ENCODE measurements at places on chromosomes 12 and 14.

DNA sequence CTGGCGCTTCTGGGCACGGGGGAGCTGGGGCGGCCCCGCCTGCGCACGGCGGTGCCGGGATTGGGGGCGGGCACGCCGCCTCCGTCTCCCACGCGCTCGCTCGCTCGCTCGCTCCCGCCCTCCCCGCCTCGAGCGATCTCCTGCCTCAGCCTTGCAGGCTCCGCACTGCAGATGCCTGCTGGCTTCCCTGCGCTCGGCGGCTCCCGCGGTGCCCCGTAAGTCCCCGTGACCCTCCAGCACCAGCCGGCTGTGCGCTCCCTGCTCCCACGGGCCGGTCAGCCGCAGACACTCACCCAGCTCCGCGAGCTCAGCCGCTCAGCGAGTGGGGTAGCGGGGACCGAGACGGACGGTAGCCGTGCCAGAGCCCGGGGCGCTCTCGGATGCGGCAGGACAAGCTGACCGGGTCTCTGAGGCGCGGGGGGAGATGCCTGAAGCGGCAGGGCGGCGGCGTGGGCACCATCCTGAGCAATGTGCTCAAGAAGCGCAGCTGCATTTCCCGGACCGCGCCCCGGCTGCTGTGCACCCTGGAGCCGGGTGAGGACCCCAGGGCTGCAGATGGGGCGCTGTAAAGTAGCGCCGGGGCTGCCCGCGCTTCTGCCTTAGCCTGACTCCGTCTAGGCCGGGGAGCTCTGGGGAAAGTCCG lies at the start of gene TBC1D30:
Gene TBC1D30, plus strand, starts transcription at position 148 of the 643 bp plus-strand sequence. Its CDS starts 233 bp downstream, at position 381.
- DNase-seq = peak; percentile 39

GRCh38 chr12:114703060-114703493 lies 19.1 kb upstream of the TBX3 start:
- no peak for DNase-seq

GRCh38 chr14:101189962-101190560 lies 286.5 kb upstream of the RTL1 start:
- DNase-seq = no peak

DNA sequence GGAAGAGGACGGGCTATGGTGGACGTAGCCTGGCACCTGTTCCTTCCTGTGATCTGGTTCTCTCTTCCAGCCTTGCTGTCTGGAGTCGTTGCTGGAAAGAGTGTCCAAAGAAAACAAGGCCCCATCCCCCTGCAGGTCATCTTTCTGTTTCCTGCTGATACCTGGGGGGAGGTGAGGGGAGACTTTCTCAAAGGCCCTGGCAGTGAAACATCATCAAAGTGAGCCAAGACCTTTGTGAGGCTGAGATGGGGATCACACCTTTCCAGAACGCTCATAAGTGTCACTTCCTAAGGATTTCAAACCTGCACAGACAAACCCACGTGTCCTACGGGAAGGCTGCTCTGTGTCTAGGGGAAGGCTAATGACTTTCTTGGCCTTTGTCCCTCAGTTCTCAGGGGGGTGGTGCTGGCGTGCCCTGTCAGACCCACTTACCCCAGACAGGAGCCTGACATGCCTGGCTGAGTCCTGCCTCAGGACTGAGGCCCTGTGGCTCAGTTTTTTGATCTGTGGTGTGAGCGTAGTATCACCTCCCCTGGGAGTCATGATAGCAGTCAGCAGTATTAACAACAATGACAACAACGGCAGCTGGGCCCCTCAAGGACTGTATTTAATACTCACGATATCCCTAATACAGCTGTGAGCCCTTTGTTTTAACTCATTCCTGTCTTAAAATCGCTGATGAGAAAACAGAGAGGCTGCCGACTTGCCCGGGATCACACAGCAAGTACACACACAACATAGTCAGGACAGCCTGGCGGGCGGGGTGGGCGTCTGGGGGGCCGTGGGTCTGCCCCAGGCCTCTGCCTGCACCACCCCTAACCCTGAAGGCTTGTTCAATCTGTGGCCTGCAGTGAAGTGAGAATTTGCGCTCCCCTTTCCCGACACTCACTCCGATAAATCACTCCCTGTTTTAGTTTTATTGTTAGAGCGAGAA lies 235.2 kb downstream of the SLC41A2 start:
- DNase-seq = peak; percentile 93

DNA sequence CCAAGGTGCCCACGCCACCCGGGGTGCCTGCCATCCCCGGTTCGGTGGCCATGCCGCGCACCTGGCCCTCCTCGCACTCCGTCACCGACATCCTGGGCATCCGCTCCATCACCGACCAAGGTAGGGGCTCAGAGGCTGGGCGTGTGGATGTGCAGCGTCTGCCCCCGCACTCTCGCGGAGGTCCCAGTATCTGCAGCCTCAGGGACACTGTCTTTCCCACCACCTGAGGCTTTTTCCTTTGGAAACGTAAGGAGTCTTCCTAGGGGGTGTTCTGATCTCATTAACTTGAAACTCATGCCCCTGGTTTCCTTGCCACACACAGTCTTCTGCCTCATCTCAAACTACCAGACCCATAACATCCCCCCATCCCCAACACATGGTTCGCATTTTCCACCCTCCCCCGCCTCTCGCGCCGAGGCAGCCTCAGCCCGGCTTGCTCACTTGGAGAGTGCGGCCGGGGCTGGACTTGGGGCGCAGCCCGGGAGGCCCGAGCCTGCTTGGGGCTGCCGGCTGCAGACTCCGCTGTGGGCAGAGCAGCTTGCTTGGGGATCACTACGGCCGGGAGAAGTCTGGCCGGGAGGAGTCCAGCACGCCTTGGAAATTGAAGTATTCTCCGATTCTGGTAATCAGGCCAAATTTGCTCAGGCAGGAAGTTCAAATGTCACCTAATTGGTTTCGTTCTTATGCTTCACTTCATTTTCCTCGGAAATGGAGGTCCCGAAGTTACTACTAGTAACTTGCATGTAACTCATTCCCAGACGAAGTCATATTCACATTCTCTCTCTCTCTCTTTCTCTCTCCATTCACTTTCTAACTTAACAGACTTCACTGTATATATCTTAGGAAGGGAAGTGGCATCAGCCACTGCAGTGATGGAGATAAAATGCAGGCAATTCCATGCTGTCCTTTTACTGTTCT lies 2.0 kb downstream of the PAX9 start:
- DNase-seq = no peak

DNA sequence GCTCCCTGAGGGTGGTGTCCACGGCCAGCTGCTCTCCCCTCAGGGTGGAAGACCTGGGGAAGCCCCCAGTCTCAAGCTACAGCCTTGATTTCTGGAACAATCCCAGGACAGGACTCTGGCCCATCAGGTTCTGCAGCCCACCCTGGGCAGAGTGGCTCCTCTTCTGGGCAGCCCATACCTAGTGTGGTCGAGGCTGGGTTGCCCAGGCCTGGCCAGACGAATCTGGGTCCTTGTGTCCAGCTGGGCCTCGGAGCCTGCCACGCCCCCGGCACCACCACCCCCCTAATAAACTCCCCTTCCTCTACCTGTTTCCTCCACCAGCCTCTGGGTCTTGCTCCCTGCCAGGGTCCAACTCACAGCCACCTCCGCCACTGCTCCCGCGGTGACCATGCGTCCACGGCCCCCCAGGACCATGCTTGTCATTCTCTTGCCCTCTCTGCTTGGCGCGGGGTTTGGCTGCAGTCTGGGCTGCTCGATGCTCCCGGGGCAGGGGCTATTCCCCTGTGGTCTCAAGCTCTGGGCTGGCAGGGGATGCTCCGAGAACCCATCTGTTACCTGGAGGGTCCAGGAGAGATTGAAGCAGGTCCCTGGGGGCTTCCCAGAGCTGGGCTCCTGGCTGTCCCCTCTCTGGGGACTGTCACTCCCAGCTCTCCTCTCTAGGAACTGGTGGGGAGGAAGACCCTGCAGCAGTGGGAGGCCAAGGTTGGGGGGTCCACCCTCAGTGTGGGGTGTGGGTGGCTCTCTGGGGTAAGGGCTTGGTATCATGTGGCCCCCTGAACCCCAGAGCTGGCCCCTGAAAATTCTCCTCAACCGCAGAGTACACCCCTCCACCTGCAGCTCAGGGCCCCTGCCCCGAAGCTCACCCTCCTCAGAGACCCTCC lies 8.7 kb upstream of the GPR132 start:
- no peak for DNase-seq

- no peak for DNase-seq
Measured at GRCh38 chr14:34766606-34767005, 52.2 kb upstream of the CFL2 start.

- no peak for DNase-seq
Measured at GRCh38 chr12:273382-273781, 10.7 kb upstream of the SLC6A13 start.

DNA sequence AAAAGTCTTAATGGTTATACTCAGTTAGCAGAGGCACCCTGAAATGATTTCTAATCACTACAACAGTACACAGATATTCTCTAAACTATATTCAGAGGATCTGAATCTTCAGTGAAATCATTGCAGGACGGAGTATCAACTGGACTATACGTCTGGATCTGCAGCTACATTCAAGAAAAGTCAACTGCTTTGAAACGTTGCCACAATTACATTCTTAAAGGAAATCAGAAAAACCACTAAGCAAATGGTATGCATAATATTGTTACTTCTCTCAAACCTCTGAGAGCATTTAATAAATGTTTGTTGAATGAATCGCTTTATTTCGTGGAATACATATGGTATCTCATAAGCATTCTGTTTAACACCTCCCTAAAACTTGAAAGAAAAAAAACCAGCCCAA lies 67.4 kb downstream of the MED13L start:
- no peak for DNase-seq

- no peak for DNase-seq
Measured at GRCh38 chr12:50187084-50187900, 20.1 kb upstream of the CERS5 start.

- DNase-seq = peak; percentile 83
Measured at GRCh38 chr12:116687888-116688287, 50.0 kb downstream of the SPRING1 start.

DNA sequence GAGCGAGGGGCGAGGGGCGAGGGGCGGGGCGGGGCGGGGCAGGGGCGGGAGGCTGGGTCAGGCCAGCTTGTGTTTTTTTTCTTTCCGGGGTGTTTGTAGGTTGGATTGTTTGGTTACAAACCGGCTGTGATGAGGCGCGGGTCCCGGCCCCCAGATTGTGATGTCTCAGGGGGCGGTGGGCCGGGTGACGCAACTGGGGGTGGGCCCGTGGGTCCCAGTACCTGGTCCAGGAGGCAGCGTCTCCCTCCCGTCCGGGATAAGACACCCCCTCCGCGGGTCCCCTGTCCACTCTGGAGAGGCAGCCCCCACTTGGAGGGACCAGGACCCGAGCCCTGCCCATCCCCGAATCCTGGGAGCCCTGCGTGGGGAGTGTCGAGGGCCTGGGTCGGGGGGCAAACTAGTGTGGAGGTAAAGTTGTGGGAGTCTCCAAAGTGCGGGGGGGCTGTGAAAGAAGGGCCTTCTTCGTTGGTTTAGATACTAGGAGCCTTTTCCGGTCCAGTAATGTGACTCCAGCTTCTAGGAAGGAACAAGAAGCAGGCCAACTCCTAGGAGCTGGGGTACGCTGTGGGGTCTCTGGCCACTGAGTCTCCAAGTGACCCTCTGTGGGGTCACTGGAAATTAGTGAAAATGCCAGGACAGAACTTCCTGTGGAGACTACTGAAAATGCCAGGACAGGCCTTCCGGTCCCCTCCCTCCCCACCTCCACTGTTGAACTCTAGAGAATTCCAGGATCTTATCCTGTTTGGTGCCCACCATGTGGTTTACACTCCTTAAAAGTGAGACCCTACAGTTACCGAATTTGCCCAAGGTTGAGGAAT lies 579 bp upstream of the CLMN start:
- no peak for DNase-seq

DNA sequence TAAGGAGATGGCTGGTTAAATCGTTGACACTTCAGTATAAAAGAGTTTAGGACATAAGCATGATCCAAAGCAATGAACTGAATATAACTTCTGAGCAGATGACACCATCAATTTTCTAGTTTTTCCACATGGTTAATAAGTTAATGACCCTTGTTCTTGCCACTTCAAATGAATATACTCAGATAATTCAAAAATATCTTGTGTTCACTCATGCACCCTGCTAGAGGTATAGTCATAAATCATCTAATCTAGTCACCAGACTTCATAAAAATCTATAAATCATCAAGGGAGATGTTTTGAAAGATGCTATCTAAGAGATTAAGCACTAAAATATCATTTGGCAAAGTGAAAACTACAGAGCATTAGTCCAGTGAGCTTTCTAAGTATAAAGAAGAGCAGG lies 131.9 kb downstream of the MDGA2 start:
- DNase-seq = no peak

DNA sequence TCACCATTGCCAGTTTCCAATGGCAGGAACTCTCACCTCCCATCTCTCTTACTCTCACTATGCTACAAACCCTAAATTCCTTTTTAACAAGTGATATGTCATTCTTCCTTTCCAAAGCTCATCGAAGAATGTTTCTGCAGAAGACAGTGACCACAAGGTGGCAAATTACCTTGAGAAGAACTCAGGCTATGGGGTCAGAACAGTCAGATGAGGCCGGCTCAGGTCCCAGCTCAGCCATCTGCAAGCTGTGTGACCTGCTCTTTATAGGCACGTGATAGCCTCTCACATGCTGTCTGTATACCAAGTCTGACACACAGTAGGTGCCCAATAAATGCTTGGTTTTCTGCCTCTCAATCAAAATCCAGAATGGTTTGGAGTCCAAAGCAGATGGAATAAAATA lies 80.7 kb downstream of the FOXN3 start:
- DNase-seq = no peak

DNA sequence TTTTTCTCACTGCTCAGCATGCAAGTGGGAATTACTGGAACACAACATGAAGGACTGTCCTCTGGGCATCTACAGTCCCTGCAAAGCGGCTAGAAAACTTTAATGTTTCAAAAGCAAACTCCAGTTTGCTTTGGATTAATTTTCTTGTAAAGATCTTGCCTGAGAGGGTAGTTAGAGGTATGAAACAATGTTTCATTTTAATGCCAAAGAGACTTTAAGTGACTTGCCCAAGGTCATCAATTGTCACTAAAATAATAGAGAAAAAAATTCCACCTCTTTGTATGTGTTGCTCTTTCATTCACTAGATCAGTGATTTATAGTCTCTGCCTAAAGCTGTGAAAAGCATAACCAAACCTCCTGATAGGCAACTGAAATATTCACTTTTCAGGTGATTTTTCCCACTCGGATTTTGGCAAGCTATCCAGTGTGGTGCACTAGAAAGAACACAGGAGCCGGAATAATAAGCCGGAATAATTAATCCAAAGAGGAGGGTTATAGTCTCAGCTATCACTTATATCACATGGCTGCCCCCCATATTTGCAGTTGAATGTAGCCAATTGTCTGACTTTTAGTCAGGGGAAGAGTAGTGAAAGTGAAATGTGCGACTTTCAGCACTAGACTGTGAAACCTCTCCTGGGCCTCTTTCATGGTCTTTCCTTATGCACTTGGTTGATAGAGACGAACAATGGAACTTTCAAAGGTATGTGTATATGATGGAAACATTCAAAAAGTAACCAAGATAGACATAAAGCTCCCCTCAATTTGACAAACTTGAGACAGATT lies 107.7 kb downstream of the SLC6A15 start:
- no peak for DNase-seq

GRCh38 chr12:66314278-66314677 lies 12.0 kb downstream of the HELB start:
- DNase-seq = no peak

- DNase-seq = no peak
Measured at GRCh38 chr12:129067491-129067890, 214.2 kb downstream of the GLT1D1 start.
